ENCODE measurements at places on chromosomes 7 and 10. TPM values are rescaled to one million over a fixed set of nuclear protein-coding genes. Genes with fewer than 3 reads are reported as not detected.
A peak's percentile ranks its signal among the peaks of the same experiment; 100 is the strongest.

DNA sequence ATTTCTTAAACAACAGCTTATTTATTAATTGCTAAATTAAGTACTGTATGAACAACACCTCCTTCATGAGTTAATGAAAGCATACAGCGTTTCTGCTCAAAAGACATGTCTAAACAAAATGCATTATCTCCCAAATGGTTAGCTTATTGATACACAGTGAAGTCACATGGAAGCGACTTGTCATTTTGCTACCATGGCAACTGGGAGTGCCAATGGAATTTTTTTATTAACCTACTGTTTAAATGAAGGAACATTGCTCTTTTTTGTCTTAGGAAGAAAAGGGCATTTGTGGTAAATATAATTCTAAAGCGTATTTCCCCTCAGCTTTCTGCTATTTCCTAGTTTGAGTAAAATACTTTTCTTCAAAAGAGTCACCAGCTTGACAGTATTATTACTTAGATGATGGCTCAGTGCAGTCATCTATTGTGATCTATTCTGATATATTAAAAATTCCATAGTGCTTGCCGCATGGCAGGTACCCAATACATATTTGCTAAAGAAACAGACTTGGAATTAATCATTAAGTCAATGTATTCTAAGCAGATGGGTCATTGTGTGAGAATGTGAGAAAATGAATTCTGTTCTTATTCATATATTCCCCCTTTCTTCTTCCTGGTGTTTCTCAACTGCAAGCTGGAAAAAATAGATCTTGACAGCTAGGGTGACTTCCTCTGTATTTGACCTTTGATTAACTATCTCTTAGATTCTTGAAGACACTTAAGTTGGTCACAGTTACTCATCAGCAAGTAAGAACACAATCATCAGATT is 818.3 kb downstream of the MAGI2 start:
- H3K36me3 ChIP-seq: no peaks in the 10 kb centered on the region
- no peak overlapping the region for H3K4me3 ChIP-seq
- no peaks in the 10 kb centered on the region for H3K27me3 ChIP-seq
- H3K27ac ChIP-seq: no peak overlapping the region

The ARHGAP22 gene
- 35.3 TPM for total RNA-seq

DNA sequence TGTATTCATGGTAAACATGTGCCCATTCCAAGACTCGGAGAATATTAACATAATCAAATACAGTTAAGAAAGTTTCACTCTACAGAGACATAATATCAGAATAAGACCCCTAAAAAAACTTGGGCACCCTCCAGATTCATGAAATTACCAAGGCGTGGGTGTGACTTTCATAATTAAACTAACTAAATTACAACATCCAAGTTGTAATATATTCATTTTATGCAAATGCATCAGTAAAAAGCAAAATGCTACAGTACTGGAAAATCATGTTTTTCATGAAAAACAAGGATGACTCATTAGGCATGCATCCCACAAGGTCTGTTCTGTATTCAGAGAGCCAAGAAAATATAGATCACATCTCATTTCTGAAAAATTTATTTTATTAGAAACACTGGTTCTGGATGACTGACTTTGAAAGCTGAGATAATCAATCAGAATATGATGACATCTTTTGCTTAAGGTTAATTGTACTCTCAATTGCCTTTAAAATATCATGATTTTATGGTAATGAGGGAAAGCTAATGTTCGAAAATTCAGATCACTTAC is 248.8 kb upstream of the SMIM30 start:
- H3K27me3 ChIP-seq: no peaks in the 10 kb centered on the region
- peak; percentile 2 for DNase-seq
- peaks cover 2% of the 10 kb centered on the region for H3K4me1 ChIP-seq
- H3K4me3 ChIP-seq: no peak overlapping the region
- H3K36me3 ChIP-seq: no peaks in the 10 kb centered on the region

DNA sequence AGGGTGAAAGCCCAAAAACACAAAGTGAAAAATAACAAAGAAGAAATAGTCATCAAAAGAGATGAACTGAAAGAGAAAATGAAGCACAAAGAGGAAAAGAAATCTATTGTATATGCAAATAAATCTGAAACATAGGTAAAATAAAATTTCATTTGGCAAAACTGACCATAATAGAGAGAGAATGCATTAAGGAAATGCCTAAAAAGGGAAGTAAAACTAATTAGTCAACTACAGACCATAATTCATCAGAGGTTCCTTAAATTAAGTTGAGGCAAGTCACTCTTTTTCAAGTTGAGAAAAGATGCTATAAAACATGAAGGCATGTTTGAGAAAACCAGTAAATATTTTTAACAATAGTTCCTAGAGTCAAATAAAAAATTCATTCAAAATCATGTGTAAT is 233.3 kb downstream of the LRRN3 start:
- DNase-seq: no peak
- no peaks in the 10 kb centered on the region for H3K27me3 ChIP-seq
- H3K4me1 ChIP-seq: no peaks in the 10 kb centered on the region
- no peak overlapping the region for H3K4me3 ChIP-seq
- H3K36me3 ChIP-seq: no peaks in the 10 kb centered on the region
- no peak overlapping the region for H3K27ac ChIP-seq

DNA sequence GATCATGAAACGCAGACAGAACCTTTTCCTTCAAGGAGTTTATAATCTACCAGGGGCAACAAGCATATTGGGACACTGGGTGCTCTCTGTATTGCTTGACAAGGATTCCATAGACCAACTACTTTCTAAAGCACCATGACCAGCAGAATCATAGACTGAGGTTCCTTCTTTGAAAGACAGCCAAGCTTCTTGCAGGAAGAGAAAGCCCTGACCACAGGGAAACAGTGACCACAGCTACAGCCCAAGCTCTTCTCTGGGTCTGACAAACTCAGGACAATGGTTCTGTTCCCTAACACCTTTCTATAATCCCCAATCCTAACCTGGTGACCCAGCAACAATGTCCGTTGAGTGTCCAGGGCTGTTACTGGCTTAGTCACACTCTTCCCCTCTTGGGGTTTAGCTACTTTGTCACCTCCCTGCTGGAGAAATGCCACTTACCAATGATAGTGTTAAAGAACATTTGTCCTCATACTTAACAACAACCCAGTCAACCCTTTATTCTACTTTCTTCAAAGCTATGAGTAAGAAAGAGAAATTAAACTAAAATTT is 155.7 kb downstream of the JAZF1 start:
- H3K36me3 ChIP-seq: no peaks in the 10 kb centered on the region
- no peak for DNase-seq
- H3K27me3 ChIP-seq: no peaks in the 10 kb centered on the region

DNA sequence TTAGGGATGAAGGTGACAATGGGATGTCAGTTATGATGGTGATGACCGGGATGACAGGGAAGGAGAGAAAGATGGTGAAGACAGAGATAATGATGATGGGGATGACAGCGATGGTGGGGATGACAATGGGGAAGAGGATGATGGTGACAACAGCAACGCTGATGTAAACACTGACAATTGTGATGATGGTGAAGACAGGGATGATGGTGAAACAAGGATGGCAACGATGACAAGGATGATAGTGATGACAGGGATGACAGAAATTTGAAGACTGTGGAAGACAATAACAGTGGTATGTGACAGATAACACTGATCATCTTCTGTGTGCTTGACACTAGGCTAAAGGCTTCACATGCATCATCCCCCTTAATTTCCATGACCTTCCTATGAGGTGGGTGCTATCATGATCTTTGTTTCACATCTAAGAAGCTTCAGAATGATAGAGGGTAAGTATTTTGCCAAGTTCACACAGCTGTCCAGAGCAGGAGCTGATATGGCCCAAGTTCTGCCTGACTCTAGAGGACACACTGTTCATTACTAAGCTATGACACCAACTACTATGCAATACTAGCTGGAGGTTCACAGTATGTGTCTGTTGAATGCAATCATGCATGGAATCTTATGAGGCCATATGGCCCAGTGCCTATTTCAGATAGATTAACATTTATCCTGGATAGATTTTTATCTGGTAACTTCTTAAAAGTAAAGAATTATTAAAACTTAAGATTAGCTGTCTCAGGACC is 105.6 kb downstream of the RNLS start:
- H3K4me1 ChIP-seq: no peaks in the 10 kb centered on the region
- no peak for DNase-seq
- H3K4me3 ChIP-seq: no peak overlapping the region
- H3K27ac ChIP-seq: no peak overlapping the region
- no peaks in the 10 kb centered on the region for H3K36me3 ChIP-seq

DNA sequence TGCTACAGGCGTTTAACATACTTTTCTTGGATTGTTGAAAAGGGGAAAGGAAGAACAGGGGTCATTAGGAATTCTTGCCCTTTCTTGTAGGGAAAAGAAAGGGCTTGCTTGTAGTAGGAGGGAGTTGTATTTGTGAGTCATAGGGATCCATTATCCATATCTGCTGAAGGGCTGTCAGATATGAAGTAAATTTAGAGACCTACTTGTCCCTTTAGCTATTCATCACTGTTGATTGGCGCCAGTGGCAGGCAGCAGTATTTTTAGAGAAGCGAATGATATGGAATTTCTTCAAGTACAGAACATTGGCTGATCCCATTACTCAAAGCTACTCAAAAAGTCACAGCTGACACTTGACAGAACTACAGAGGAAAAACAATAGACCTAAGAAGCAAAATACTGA is 97.7 kb downstream of the CELF2 start:
- no peak overlapping the region for H3K27ac ChIP-seq
- no peaks in the 10 kb centered on the region for H3K36me3 ChIP-seq
- no peak for DNase-seq
- no peaks in the 10 kb centered on the region for H3K4me1 ChIP-seq
- H3K4me3 ChIP-seq: no peak overlapping the region
